ENCODE measurements at places on chromosomes 12 and 14. TPM values are rescaled to one million over a fixed set of nuclear protein-coding genes. Genes with fewer than 3 reads are reported as not detected.

- no peak for DNase-seq
Observed at GRCh38 chr14:37078131-37078530, 94.3 kb downstream of the SLC25A21 start.

The MFAP5 gene
- not detected for total RNA-seq

The TBX3 gene
- not detected for total RNA-seq

The TSPAN19 gene
- total RNA-seq, result not detected

The TAS2R7 gene
- total RNA-seq, result not detected

DNA sequence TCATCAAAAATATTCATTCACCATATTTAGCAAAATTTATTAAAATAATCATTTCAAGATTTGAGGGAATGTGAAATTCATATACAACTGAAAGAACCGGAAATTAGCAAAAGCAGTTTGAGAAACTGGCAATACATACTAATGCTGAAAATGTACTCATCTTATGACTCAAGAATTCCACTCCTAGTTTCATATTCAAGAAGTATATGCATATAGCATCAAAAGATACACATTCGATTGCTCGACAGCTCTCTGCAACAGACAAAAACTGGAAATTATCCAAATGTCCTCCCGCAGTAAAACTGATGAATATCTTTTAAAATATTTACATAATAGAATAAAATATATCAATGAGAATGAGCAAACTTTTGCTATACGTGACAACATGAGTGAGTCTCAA is 189.2 kb upstream of the MGAT4C start:
- DNase-seq, result no peak

- DNase-seq, result no peak
Observed at GRCh38 chr12:107468182-107468581, 217.4 kb upstream of the PWP1 start.

GRCh38 chr12:104490850-104491249 is 34.1 kb downstream of the CHST11 start:
- no peak for DNase-seq
